ENCODE measurements at places on chromosomes 7 and 10.

GRCh38 chr10:14450041-14450491, 119.3 kb upstream of the FRMD4A start:
- no peak for DNase-seq

- DNase-seq = no peak
Measured at GRCh38 chr10:67385566-67385965, 310.4 kb downstream of the CTNNA3 start.

GRCh38 chr10:29623797-29624196, 11.0 kb downstream of the SVIL start:
- no peak for DNase-seq

- no peak for DNase-seq
Measured at GRCh38 chr10:61992671-61993668, 91.5 kb downstream of the ARID5B start.

DNA sequence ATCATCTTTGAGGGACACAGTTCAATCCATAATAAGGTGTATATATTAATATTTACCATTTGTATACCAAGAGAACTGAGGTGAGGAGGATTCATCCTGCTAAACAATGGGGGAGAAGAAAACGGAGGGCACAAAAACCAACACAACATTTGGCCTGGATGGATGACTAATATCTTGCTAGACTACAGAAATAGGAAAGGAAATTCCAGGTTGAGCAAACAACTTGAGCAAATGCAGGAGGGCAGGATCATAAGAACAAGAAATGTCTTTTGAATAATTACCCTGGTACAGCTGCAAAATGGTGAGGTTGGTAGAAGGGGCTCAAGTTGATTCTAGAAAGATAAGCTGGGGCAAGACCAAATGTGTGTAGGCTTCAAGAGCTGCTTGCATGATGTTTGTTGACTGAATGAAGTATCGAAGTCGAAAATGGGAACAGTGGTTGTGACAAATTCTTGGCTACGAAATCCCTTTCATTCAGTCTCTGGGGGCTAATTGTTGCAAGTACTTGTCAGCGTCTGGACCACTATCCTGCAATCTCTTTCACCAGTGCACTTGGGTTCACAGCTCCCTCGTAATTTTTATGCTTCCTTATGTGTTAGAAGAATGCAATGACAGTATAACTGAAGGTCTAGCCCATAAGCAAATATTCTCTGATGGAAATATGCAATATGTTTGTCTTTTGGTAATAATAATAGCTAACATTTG, 176.2 kb downstream of the PTEN start:
- DNase-seq = no peak

GRCh38 chr7:140284062-140284461, 107.3 kb upstream of the KDM7A start:
- DNase-seq = no peak

GRCh38 chr10:131212763-131213325, 98.7 kb downstream of the TCERG1L start:
- no peak for DNase-seq

GRCh38 chr7:29100924-29101323, 45.4 kb downstream of the CPVL start:
- DNase-seq = no peak

- no peak for DNase-seq
Measured at GRCh38 chr10:96152437-96152836, 22.3 kb downstream of the ZNF518A start.

DNA sequence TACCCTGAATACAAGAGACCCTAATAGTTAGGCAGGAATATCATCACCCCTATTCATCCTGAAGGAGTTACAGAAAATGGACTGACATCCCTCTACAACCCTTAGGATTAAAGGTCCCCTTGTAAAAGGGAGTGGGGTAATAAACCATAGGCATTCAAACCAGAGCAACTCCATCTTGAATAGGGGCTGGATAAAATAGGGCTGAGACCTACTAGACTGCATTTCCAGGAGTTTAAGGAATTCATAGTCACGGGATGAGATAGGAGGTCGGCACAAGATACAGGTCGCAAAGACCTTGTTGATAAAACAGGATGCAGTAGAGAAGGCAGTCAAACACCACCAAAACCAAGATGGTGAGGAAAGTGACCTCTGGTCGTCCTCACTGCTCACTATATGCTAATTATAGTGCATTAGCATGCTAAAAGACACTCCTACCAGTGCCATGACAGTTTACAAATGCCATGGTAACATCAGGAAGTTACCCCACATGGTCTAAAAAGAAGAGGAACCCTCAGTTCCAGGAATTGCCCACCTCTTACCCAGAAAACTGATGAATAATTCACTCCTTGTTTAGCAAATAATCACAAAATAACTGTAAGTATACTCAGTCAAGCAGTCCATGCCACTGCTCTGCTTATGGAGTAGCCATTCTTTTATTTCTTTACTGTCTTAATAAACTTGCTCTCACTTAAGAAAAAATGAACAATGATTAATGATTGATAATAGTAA, 37.2 kb downstream of the CUBN start:
- no peak for DNase-seq

- no peak for DNase-seq
Measured at GRCh38 chr10:4070921-4071660, 286.1 kb upstream of the KLF6 start.

DNA sequence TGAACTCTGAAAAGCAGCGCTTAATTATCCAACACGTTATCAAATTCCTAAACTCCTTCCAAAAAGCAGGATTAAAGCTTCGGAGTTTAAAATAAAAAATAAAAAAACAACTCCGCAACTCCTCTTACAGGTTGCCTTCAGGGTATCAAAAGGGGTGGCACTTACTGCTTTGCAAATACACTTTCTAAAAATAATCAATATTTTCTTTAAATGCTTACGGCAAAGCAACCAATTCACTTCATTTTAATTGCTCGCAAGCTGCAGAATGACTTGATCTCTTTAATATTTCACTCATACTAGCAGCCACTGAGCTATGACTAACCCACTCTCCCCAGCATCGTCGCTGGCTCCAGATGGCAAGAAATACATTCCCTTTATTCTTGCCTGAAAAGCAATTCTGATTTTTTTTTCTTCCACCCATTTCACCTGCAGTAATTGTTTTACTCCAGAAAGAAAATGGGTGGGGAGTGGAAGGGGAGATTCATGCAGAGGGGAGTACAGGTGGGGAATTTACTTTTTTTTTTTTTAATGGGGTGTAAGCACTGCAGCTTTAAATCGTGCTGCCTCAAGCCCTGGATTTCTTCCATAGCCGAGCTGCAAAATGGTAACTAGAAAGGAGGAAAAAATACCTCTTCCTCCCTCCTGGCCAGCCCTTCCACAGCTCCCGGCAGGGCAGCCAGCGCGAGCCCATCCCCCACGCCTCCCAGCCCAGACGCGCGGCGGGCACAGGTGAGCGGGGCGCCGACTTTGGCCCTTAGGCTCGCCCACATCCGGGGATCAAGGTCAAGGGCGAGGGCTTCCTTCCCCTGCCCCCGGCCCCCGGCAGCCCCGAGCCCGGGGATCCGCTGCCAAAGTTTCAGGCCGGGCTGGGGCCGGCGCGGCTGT, 54.2 kb upstream of the FHIP2A start:
- no peak for DNase-seq

- DNase-seq = no peak
Measured at GRCh38 chr10:49083261-49083660, 32.1 kb downstream of the VSTM4 start.

DNA sequence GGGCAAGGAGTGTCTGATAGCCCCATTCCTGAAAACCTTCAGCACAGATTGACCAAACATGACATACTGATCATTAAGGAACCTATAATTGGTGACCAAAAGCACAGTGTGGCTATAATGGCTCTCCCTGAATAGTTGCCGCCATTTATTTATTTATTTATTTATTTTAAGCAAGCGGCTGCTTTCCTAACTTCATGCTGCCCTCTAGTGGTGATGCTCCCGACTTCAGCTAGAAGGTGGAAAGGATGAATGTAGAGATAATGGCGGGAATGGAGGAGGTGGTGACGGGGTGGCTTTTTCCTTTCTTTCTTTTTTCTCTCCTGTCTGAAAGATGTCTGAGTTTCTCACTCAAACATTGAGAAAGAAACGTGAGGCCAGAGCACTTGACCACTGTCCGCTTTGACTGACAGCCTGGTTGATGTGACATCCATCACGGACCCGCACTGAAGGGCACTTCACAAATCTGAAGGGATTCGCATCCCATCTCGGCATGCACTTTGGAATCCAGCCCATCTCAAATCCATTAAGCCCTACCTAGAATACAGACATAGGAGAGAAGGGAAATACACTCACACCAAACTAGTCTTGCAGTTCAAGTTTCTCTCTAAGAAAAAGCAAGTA, 1090.1 kb downstream of the KCNMA1 start:
- DNase-seq = no peak

Data from stimulated activated CD8-positive, alpha-beta memory T cell treated with anti-CD3 and anti-CD28 coated beads, Interleukin-7, amount 100 ng/mL, for 1 hour (primary cell).